ENCODE measurements at places on chromosomes 2 and 18.

DNA sequence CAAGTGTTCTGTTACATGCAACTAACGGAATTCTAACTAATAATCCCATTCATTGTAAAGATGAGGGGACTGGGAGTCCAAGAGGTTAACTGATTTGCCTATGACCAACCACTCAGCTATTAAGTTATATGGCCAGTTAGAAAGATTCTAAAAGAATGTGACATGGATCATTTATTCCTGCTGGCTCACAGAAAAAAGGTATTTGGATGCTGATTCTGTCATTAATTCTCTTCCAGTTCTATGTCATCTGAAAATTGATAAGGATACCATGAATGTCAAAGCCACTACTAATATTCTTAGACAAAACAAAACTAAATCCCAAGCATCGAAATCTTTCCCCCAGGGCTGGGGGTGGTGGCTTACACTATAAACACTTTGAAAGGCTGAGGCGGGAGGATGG, 41.2 kb upstream of the GORASP2 start:
- no peak for DNase-seq
- H3K36me3 ChIP-seq, result no peaks in the 10 kb centered on the region
- H3K4me1 ChIP-seq, result no peaks in the 10 kb centered on the region
- H3K27me3 ChIP-seq, result no peaks in the 10 kb centered on the region
- H3K27ac ChIP-seq, result no peak overlapping the region

DNA sequence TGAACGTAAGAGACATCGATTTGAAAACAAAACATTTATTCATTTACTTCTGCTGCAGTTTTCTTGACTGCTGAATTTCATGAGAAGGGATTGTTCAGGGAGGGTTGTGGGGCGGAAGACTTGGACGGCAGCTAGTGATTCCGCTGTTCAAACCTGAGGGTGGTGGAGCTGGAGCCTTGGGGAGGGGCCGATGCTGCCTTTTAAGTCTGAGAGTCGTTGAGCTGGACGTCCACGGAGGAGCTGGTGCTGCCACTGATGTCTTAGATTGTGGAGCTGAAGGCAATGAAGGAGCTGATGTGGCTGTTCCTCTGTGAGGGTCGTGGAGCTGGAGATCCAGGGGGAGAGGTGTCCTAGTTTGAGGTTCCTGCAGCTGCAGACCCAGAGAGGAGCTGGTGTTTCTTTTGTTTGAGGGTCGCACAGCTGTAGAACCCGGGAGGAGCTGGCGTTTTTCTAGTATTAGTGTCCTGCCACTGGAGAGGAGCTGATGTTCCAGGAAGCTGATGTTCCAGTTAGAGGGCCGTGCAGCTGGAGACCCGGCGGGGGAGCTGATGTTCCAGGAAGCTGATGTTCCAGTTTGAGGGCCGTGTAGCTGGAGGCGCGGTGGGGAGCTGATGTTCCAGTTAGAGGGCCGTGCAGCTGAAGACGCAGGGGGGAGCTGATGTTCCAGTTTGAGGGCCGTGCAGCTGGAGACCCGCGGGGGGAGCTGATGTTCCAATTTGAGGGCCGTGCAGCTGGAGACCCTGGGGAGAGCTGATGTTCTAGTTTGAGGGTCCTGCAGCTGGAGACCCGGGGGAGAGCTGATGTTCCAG, 150.9 kb downstream of the RTP5 start:
- DNase-seq, result no peak
- H3K27ac ChIP-seq, result no peak overlapping the region
- H3K36me3 ChIP-seq, result no peaks in the 10 kb centered on the region
- H3K4me3 ChIP-seq, result no peak overlapping the region
- no peaks in the 10 kb centered on the region for H3K27me3 ChIP-seq

DNA sequence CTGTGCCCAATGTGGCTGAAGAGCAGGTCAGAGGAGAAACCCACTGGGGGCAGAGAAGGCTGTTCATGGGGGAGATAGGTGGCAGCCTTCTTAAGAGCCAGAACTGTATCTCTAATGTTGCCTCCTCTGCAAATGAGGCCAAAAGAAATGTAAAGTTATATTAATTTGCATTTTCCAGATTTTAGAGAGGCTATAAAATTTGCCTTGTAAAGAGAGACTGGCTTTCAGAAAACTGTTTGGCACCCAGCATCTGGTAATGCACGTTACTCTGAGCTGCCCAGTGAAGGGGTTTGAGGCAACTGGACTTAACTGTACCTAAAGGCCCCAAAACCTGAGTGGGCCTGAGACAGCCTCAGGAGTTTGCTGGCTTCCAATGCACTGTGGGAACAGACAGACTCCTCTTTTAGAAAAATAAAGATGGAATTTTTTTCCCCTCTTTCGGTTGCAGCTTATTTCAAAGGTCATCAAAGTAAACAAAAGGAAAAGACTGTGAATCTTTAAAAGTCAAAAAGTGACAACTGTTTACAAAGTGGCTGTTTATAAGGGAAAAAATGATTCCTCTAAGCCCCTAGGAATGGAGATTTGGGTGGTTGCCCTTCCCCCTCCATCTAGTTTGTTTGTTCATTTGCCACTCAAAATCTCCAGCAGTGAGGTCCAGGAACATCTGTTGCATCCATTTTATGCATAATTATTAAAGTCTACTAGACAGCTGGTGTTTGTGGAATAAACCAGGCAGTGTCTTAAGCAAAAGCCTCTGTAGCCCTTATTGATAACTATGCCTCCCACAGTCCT, 132.2 kb upstream of the ZFP36L2 start:
- no peak for DNase-seq
- no peaks in the 10 kb centered on the region for H3K4me1 ChIP-seq
- no peaks in the 10 kb centered on the region for H3K27me3 ChIP-seq
- no peak overlapping the region for H3K27ac ChIP-seq

DNA sequence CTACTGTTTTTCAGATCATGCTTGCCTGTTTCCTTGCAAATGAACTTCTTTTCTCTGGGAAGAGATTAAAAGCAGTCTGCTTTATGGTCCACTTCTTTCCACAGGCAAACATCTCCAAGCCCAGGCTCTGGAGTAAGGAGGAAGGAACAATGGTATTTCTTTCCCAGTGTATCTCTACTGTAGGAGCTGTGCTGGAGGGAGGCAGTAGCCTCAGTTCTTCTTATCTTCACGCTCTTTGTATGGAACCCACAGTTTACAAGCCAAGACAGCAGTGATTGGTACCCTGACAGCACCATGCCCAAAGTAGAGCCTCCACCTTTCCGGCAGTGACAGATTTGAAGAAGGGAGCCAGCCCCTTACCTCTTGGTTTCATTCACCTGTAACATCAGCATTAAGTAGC, 35.2 kb downstream of the SPOPL start:
- no peak overlapping the region for H3K4me3 ChIP-seq
- no peak overlapping the region for H3K27ac ChIP-seq
- H3K27me3 ChIP-seq, result no peaks in the 10 kb centered on the region
- DNase-seq, result no peak
- no peaks in the 10 kb centered on the region for H3K4me1 ChIP-seq

DNA sequence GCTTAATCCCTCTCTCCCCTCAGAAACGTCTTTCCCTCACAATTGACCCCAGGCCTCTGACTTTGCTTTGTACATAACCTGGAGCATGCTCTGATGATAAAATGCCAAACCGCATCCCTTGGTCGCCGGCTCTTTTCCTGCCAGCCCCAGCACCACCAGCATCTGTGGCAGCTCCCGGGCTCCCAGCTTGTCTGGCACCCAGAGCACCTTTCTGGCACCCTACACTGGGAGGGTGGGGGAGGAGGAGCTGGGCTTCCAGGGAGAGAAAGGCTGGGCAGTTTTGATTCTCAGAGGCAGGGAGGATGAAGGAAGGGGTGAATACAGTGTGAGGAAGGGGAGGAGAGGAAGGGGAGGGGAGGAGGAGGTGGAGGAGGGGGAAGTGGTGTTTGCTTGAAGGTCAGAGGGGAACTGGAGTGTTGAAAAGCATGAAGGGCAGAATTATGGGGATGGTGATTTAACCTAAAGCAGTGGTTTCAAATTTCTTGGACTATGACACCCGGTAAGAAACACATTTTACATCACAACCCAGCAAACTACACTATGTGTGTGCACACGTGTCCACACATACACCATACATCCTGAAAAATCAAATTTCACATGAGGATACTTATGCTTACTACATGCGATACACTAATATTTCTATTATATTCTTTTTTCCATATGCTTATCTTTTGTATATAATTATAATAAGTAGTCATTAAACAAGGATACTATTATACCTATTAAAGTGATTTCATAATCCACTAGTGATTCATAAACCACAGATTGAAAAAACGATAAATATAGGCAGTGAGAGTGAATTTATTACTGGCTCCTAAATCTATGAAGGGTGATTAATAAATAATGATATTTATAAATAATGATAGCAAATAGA, 30.0 kb upstream of the IGFBP2 start:
- DNase-seq, result no peak
- H3K4me3 ChIP-seq, result no peak overlapping the region
- H3K4me1 ChIP-seq, result peaks cover 9% of the 10 kb centered on the region
- H3K36me3 ChIP-seq, result no peaks in the 10 kb centered on the region

Measured in CD8-positive, alpha-beta memory T cell (primary cell).